CD8-positive, alpha-beta memory T cell (primary cell): ENCODE measurements at places on chromosomes 5 and 9.

DNA sequence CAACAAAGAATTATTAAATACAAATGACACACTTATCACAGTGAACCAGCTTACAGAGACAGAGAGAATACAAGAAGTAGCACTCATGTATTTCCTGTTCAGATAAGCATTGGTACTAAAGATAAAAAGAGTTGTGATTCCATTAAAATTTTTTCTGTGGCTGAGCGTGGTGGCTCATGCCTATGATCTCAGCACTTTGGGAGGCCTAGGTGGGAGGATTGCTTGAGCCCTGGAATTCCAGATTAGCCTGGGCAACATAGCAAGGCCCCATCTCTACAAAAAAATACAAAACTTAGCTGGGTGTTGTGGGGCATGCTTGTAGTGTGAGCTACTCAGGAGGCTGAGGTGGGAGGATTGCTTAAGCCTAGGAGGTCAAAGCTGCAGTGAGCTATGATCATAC, 32.9 kb downstream of the FCHO2 start:
- DNase-seq: no peak

GRCh38 chr9:128503870-128504269, 649 bp upstream of the GLE1 start:
- no peak for DNase-seq

GRCh38 chr5:132110195-132110594, 36.6 kb downstream of the CSF2 start:
- DNase-seq: no peak

DNA sequence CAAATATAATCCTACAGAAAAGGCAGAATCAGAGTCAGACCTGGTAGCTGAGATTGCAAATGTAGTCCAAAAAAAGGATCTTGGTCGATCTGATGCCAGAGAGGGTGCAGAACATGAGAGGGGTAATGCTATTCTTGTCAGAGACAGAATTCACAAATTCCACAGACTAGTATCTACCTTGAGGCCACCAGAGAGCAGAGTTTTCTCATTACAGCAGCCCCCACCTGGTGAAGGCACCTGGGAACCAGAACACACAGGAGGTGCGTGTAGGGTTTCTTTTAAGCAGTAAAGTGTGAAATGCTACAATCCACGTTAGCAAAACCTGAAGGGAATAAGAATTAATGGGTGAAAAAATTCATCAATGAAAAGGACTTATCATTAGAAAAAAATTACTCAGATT, 145.8 kb downstream of the GIN1 start:
- no peak for DNase-seq

GRCh38 chr5:178548746-178549145, 41.4 kb downstream of the COL23A1 start:
- DNase-seq: no peak

DNA sequence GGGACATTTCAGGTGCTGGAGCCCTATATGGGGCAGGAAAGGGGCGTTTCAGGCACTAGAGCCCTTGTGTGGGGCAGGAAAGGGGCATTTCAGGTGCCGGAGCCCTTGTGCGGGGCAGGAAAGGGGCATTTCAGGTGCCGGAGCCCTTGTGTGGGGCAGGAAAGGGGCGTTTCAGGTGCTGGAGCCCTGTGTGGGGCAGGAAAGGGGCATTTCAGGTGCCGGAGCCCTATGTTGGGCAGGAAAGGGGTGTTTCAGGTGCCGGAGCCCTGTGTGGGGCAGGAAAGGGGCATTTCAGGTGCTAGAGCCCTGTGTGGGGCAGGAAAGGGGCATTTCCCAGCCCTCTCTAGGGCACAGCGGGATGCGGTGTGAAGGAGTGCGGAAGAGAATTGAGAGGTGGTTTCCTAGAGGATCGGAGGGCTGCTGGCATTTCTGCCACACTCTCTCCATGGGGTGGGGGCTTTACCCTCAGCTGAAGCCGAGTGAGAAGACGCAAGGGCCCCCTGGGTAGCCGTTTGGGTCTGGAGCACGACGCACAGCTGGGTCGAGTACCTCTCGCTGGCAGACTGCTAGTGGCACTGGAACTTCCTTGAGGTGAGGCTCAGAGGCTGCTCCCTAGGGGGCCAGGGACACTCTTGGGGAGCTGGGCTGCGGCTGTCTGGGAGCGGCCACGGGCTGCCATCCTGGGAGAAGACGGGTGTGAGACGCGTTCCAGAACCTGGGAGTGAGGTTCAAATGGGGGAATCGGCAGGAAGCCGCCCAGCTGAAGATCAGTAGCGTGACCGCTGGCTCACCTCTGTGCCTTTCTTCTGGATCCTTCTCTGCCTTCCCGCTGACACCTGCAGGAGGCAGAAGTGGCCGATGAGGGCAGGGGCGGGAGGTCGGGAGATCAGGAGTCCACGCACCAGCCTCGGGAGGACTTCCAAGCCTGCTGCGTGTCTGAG, 122.6 kb upstream of the IRX4 start:
- no peak for DNase-seq

DNA sequence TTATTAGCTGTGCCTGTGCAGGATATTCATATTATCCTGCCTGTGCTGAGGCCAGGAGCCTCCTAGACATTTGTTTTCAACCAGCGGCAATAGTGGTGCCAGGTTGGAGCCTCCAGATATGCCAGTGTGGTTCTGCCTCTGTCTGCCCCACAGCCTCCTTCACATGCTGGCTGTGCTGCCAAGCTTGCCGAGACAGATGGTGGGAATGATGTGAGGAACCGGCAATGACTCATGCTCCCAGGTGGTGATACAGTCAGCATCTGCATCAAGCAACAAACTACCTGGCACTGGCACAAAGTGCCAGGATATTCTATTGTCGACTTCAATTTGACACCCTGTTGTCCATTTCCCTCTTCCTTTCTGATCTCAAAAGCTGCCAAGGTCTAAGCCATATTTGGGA, 285.7 kb downstream of the CHSY3 start:
- DNase-seq: no peak

GRCh38 chr9:755454-756381, 85.8 kb upstream of the DMRT1 start:
- DNase-seq: no peak

- DNase-seq: no peak
These were observed 8.6 kb upstream of the OXCT1 start for GRCh38 chr5:41878643-41879478.

DNA sequence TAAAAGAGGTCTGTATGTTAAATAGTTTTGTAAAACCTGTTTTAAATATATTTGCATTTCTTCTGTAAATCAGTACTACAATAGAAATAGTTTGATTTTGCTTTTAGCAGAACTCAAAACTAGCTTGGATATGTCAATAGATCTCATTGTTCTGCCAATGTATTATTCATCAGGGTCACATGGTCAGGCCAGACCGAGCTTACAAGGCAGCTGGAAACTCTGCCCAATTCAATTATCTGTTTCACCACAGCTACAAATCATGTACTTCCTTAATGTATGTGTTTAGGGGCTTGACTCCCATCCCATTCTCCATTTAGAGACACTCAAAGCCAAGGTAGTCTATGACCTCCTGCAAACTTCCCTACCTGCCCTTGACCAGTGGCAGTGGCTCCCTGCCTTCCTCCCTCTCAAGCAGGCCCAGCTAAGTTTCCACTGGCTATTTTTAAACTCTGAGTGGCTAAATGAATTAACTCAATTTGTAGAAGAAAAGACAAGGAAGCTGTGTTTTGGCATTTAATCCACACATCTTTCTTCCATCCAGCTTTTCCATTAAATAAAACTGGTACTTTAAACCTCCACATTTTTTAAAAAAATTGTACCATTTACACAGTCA, 46.4 kb upstream of the SELENOP start:
- DNase-seq: no peak
